ENCODE measurements at places on chromosomes 12 and 14.

- no peak for DNase-seq
Observed at GRCh38 chr14:51360592-51360991, 120.5 kb downstream of the TMX1 start.

- peak; percentile 41 for DNase-seq
Observed at GRCh38 chr14:59123975-59124374, 64.5 kb upstream of the DAAM1 start.

GRCh38 chr14:78567343-78567742, 397.2 kb downstream of the NRXN3 start:
- DNase-seq: no peak

DNA sequence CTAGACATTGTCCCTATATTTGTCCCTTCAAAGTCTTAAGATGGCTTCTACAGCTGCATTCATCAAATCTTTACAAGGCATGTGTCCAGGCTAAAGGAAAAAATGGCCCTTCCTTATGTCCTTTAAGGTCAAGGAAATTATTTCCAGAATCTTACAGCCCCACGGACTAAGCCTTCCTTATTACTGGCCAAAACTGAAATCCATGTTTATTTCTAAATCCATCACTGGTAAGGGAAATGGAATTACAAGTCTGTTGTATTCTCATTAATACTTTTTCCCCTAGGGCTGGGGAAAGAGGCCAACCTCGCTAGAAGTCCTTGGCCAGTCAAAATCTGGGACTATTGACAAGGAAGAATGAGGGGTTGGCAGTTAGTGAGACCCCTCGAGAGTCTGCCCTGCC, 252.5 kb downstream of the TMEM132C start:
- DNase-seq: no peak

DNA sequence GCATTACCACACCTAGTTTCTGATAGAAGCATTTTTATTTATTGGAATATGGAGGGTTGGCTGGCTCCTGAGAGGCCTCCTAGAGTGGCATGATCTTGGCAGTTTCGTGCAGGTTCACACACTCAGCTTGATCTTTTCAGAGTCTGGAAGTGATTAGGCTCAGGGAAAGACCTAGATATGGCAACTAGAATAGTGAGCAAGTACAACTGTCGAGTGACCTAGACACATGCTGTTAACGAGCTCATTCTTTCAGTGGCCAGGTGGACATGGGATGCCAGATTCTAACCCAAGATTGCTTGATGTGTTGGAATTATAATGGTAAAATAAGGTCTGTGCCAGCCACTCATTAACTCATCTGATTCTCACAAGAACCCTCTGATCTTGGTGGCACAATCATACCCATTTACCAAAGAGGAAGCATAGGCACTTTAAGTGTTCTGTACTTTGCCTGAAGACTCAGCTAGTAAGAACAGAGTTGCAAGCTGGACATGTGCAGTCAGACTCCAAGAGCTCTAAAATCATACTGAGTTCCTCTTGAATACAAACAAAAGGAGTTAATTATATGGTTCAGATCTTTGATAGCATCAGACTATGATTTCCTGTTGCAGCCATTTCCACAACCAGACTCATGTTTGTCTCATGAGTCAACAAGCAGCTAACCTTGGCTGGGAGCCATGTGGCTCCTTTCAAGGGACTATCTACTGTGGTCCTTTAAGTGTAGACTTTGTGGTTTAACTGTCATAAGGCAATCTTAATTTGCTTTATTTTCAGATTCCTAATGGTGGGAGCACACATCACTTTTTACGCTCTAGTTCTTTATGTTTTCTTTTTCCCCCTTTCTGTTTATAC, 144.2 kb downstream of the PLEKHA5 start:
- peak; percentile 94 for DNase-seq

DNA sequence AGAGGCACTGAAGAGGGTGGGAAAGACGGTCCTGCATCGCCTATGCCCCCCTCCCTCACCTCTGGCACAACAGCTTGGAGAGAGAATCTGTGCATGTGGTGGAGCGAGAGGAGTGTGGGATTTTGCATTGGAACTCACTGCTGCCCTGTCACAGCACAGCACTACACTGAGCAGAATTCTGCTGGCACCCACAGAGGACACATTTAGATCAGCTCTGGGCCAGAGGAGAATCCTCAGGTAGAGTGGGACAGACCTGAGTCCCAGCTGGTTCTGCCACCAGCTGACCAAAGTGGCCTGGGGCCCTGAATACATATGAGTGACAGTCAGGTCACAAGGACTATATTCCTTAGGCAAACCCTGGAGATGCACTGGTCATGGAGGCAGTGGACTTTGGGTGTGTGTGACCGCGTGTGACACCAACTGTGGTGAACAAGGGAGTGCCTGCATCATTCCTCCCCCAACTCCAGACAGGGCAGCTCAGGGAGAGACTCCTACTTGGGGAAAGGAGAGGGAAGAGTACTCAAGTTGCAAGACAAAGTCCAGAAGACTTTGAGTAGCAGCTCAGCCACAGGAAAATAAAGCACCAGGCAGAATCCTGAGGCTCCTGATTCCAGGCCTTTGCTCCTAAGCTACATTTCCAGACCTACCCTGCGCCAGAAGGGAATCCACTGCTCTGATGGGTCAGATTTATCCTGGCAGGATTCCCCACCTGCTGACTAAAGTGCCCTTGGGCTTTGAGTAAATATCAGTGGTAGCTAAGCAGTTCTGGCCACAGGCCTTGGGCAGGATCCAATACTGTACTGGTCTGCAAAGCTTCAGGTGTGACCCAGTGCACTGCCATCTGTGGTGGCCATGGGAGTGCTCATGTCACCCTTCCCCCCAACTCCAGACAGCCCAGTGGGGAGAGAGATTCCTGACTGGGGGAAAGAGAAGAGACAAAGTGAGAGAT, 10.6 kb upstream of the ACOT1 start:
- no peak for DNase-seq

DNA sequence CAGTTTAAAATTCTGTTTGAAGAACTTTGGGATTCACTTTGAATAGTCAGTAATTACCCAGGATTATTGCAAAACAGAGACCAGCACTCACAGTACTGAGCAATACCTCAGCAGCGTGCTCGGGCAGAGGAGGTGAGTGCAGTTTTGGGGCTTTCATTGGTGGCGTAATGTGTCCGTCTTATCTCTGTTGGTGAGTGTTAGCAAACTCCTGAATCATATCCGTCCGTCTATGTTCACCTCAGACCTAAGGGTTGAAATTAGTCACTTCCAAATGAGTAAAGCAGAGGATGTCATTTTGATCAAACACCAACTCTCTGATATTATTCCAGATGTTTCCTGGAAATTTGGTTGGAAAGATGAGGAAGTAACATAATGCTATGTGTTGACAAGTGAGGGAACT, 82.8 kb downstream of the BORCS5 start:
- DNase-seq: peak; percentile 67

DNA sequence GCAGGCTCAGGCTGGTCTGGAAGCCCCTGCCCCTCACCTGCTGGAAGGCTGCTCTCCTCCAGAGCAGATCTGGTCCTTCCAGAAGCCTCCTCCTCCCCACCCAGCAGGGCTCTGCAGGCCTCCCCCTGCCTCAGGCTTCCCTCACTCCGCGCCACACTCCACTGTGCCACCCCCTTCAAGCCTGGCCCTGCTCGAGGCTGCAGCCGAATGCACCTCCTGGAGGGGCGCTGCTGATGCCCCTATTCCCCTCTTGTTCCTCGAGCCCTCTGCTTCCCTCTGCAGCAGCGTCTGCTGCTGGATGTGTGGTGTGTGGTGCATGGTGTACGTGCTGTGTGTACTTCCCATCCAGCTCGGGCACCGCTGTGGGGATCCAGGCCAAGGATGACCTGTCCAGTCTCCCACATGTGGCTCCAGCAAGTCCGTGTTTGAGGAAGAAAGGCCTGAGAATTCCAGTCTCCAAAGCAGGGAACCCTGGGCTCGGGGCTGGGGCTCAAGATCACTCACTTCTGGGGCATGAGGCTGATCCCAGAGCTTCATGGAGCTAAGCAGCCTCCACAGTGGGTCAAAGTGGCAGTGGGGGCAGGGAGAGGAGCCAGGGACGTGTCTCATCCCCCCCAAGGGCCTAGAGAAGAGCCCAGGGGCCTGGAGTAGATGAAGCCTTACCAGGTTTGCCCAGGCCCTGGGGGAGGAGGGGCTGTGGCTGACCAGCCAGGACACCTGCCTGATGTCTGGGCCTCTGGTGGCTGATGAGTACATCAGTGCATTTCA, 136.0 kb upstream of the C14orf180 start:
- no peak for DNase-seq

- DNase-seq: no peak
Observed at GRCh38 chr12:89328151-89329030, 23.9 kb downstream of the DUSP6 start.

GRCh38 chr12:51421266-51421884, 3.3 kb upstream of the SLC4A8 start:
- DNase-seq: peak; percentile 84

DNA sequence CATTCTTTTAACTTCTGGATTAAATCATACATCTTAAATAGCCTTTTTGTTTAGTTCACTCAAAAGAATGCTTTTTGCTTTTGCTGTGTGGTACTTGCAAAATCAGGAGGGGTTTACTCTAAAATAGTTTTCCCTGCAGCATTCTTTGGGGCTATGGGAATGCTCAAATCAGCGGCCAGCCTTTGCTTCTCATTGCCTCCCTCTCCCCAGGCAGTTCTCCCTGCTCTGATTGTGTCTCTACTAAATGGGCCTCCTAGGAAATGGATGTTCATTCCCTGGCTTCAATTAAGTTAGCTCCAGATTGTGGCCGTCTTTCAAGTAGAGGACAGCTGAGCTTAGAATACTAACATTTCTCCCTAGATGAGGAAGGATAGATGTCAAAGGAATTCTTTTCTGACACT, 4.4 kb downstream of the TULP3 start:
- no peak for DNase-seq

DNA sequence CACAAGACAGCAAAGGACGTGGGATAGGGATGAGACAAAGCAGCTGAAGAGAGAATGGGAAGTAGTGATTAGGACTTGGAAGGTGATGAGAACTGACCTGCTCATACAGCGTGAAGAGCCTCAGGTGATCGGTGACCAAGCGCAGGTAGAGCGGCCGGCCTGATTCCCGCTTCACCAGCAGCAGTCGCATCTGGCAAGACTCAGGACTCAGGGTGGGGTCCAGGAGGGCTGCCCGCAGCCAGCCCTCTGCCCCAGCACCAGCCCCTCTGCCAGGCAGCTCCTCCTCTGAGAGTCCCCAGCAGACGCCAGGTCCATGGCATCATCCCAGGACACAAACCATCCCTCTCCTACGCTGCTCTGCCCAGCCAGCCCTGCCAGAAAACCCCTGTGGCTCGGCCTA, 30.8 kb downstream of the TEP1 start:
- no peak for DNase-seq

DNA sequence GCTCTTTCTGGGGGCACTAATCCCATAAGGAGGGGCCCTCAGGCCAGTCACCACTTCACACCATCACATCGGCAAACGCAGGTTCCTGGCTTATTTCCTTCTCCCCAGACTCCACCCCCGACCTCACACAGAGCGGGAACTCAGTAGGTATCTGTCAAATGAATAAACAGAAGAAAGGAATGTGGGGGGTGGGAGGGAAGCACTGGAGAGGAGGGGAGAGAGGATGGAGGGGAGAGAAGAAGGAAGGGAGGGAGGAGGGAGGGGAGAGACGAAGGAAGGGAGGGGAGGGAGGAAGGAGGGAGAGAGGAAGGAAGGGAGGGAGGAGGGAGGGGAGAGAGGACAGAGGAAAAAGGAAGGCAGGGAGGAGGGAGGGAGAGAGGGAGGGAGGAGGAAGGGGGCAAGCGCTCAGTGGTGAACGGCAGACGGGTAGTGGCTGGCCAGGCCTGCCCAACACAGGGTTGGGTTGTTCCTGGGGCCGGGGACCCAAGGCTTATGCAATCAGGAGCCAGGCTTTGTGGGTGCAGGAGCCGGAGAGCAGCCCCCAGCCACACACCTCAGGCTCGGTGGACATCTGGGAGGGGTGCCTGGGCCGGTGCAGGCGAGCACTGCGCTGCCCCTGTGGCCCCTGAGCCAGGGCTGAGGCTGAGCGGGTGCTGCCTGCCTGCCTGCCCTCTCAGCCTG, 52.6 kb upstream of the FBRSL1 start:
- DNase-seq: peak; percentile 14

- DNase-seq: no peak
Observed at GRCh38 chr12:109308534-109309380, at the start of gene FOXN4. Gene FOXN4 (minus strand): TSS chr12:109309284. CDS start chr12:109308321, 963 bp downstream.

GRCh38 chr12:26399381-26399780, 204.0 kb downstream of the SSPN start:
- DNase-seq: peak; percentile 46

- no peak for DNase-seq
Observed at GRCh38 chr14:21575661-21576060, 4.2 kb downstream of the OR10G3 start.

DNA sequence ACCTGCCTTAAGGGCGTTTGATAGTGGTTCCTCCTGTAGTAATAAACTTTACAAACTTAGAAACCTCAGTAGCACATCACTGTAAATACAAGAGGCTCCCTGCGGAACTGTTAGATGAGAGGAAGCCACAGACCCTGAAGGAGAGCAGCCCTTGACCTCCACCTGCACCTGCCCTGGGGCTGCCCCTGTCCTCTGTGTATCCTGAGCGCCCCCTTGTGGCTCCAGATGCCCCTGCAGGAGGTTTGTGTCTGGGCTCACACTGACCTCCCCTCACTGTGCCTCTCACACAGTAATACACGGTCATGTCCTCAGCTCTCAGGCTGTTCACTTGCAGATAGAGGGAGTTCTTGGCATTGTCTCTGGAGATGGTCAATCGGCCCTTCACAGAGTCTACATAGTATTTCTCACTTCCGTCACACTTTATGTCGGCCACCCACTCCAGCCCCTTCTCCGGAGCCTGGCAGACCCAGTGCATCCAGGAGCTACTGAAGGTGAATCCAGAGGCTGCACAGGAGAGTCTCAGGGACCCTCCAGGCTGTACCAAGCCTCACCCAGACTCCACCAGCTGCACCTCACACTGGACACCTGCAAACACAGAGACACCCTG, 1059.8 kb downstream of the TMEM121 start:
- peak; percentile 77 for DNase-seq

GRCh38 chr14:69795691-69796090, 1.4 kb downstream of the SLC10A1 start:
- DNase-seq: no peak

GRCh38 chr14:59067127-59067894, 121.2 kb upstream of the DAAM1 start:
- DNase-seq: no peak

DNA sequence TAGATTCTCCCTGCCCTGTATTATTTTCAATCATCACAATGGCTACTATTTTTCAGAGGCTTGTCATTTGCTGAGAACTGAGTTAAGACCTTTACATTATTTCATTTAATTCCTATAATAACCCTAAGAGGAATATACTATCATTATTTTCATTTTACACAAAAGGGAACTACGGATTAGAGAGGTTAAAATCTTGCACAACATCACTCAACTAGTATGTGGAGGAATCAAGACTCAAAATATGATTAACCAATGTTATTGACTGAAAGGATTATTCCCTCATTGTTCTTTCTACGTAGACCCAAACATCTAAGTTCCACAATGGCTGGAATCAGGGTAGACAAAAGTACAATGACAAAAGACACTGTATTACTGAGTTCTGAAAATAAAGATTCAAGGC, 45.0 kb downstream of the GPR65 start:
- no peak for DNase-seq

- no peak for DNase-seq
Observed at GRCh38 chr14:33578461-33579216, 372.2 kb downstream of the EGLN3 start.
